ENCODE measurements at places on chromosomes 7 and 10.

DNA sequence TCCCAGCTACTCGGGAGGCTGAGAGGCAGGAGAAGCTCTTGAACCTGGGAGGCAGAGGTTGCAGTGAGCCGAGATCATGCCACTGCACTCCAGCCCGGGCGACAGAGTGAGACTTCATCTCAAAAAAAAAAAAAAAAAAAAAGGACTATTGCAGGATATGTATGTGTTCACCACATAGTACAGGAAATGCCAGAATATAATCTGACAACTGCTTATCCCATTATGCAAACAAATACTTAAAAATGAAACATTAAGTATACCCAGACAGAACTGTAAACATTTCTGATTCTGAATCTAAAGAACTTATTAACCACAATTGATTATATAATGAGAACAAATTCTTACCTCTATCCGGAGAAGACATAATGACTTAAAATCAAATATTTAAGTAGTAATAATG lies 18.7 kb downstream of the DKK1 start:
- H3K4me1 ChIP-seq, result no peaks in the 10 kb centered on the region
- no peak for DNase-seq
- H3K4me3 ChIP-seq, result no peak overlapping the region
- no peaks in the 10 kb centered on the region for H3K27me3 ChIP-seq

- H3K36me3 ChIP-seq, result no peaks in the 10 kb centered on the region
- H3K4me3 ChIP-seq, result no peak overlapping the region
- DNase-seq, result no peak
- H3K4me1 ChIP-seq, result no peaks in the 10 kb centered on the region
- H3K27ac ChIP-seq, result no peak overlapping the region
These were observed 18.1 kb downstream of the CEP55 start for GRCh38 chr10:93514521-93514920.

DNA sequence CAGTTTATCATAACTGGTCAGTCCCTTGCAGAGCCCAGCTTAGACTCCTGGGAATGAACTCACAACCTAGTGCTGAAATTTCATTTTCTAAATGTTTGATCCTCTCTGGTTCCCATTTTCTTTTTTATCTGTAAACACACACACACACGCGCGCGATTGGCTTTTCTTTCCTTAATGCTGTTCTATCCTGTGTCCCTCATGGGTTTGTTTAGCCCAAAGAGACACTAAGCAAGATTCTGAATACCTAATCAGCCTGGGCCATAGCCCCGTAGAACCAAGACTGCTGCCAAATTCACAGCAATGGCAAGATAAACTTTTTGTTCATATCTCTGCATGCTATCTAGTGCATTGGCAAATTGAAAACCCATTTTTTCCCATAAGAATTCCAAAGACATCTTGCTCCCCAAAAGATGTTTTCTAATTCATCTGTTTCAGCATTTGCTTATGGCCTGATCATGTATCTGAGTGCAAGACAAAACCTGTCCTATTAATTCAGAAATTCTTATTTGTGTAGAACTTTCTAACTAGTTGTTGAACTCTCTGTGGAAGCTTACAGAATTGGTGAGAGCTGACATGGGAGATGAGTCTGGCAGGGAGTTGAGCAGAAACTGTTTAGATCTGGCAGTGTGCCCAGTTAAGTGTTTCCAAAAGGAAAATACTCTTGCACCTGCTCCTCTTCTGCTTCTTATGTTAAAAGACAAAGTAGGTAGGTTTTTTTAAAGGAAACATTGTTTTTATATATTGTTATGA lies 1.8 kb upstream of the IFIT1 start:
- H3K27ac ChIP-seq, result no peak overlapping the region
- no peak for DNase-seq
- H3K4me3 ChIP-seq, result no peak overlapping the region
- no peaks in the 10 kb centered on the region for H3K27me3 ChIP-seq

GRCh38 chr7:50641442-50642405 lies 76.5 kb upstream of the DDC start:
- no peaks in the 10 kb centered on the region for H3K36me3 ChIP-seq
- no peak overlapping the region for H3K27ac ChIP-seq
- no peaks in the 10 kb centered on the region for H3K4me1 ChIP-seq
- H3K4me3 ChIP-seq, result no peak overlapping the region
- DNase-seq, result no peak
- H3K27me3 ChIP-seq, result no peaks in the 10 kb centered on the region

DNA sequence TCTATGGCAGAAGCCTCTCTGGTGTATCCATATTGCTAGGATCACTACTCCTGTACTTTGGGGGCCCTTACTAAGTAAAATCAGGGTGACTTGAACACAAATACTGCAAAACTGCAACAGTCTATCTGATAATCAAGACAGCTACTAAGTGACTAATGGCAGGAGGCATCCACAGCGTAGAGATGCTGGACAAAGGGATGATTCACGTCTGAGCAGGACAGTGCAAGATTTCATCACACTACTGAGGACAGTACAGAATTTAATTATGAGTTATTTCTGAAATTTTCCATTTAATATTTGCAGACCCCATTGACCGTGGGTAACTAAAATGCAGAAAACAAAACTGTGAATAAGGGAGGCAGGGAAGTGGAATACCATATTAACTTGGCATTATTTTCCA lies 10.4 kb downstream of the CUL2 start:
- DNase-seq, result no peak
- no peaks in the 10 kb centered on the region for H3K4me1 ChIP-seq
- no peaks in the 10 kb centered on the region for H3K36me3 ChIP-seq
- no peak overlapping the region for H3K4me3 ChIP-seq

DNA sequence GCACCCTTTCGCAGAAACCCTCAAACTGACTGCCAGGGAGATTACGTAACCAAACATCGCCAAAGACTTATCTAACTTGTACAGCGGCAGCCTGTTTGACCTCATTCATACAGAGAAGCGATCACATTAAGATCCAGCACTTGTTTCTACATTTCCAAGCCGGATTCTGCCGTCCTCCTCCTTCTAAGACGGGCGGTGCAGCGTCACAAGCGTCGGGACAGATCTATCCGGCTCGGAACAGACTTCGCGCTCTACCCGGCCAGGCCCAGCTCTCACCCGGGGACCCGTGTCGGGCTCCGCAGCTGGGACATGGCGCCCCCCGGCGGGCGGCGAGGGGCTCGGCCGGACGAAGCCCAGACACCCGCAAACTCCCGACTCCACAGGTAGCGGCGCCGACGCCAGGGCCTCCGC lies 373 bp downstream of the H2AZ2 start:
- H3K27me3 ChIP-seq, result no peaks in the 10 kb centered on the region
- peaks cover 4% of the 10 kb centered on the region for H3K4me1 ChIP-seq
- H3K27ac ChIP-seq, result peak overlapping the region; percentile 99
- DNase-seq, result peak; percentile 88
- peak overlapping the region; percentile 51 for H3K4me3 ChIP-seq

DNA sequence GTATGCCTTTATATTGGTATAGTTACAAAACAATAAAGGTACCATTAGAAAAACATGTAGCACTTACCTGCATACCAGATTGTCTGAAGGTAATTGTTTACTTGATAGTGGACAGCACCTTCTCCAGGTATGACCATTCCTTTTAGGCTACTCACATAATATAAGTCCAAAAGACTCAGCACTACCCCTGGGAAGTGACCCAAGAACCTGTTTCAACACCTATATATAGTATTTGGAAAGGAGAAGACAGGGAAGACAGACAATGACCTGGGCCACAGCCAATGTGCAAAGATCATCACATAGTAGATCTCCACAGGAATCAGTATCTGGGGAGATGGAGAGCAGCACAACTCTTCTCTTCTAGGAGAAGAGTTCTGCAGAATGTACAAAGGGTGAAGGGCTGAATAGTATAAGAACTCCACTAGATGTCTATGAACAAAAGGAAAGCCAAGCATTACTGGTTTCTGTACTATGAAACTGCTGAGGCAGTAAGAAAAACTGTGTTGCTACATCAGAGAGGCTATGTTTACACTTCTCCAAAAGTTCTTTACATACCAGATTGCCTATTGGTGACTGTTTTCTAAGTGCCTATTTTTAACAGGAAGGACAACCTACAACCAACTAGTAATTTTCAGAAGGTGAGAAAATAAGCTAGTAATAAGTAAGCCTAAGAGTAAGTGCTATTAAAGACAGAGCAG lies 159.2 kb downstream of the BTAF1 start:
- H3K36me3 ChIP-seq, result no peaks in the 10 kb centered on the region
- no peak overlapping the region for H3K4me3 ChIP-seq
- no peak overlapping the region for H3K27ac ChIP-seq
- no peaks in the 10 kb centered on the region for H3K4me1 ChIP-seq
- no peak for DNase-seq

GRCh38 chr7:387132-388022 lies 97.4 kb downstream of the FOXL3 start:
- no peak overlapping the region for H3K27ac ChIP-seq
- DNase-seq, result peak; percentile 50
- no peaks in the 10 kb centered on the region for H3K36me3 ChIP-seq
- no peaks in the 10 kb centered on the region for H3K4me1 ChIP-seq
- H3K4me3 ChIP-seq, result no peak overlapping the region

GRCh38 chr7:82224529-82224928 lies 219.0 kb downstream of the CACNA2D1 start:
- no peaks in the 10 kb centered on the region for H3K27me3 ChIP-seq
- H3K27ac ChIP-seq, result no peak overlapping the region
- DNase-seq, result no peak
- no peak overlapping the region for H3K4me3 ChIP-seq
- H3K36me3 ChIP-seq, result no peaks in the 10 kb centered on the region

- H3K27ac ChIP-seq, result no peak overlapping the region
- no peaks in the 10 kb centered on the region for H3K4me1 ChIP-seq
- no peak for DNase-seq
- no peaks in the 10 kb centered on the region for H3K36me3 ChIP-seq
These were observed 37.7 kb downstream of the EBF3 start for GRCh38 chr10:129926066-129927055.

DNA sequence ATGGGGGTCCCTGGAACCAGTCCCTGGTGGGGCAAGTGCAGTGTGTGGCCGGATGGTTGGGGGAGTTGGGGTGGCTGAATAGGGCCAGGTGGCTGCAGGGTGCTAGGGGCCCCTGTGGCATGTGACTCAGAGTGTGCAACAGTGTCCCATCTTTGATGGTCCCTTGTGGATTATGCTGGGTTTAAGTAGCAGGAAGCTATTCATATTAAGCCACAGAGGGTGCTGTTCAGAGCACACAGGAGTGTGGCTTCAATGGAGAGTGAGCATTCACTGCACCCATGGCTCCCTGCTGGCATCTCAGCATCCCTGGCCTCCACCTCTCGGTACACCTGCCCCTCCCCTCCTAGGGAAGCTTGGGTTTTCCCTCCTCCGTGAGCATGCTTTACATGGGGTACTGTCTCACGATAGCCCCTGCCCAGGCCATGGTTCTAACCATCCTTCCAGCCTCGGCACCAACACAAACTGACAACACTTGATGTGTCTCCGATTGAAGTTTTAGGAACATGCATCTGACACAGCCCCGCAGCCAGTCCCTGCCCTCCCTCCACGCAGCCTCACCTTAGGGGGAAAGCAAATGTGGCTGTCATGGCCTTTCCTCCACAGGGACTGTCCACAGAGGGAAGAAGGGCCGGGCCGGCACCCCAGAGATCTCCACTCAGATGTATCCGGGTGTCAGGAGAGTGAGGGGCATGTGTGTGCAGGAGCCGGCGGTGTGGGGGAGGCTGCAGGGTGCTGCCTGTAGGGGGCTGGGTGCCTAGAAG lies 30.4 kb upstream of the PPIF start:
- no peaks in the 10 kb centered on the region for H3K4me1 ChIP-seq
- H3K27me3 ChIP-seq, result no peaks in the 10 kb centered on the region
- H3K36me3 ChIP-seq, result peaks cover 4% of the 10 kb centered on the region

DNA sequence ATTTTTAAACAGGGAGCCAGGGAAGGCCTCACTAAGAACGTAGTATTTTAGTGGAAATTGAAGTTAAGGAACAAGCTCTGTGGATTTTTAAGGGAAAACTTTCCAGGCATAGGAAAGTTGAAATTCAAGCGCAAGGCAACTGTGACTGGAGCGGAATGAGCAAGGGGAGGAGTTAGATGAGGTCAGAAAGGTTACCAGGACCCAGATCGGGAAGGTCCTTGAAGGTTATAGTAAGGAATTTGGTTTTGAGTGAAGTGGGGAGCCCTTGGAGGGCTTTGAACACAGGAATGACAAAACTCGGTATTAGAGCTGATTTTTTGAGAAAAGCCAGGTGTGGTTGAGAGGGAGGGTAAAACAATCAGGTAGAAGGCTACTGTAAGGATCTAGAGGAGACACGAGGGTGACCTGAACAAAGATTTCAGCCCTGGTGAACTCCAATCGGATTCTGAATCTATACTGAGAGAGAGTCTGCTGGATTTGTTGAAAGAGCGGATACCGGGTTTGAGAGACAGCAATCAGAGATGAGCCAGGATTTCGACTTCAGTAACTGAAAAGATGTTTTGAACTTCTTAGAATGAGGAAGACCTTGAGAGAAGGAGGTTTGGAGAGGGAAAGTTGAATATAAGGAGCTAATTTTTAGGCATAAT lies 1013.9 kb downstream of the NRG3 start:
- no peaks in the 10 kb centered on the region for H3K27me3 ChIP-seq
- H3K4me3 ChIP-seq, result no peak overlapping the region
- DNase-seq, result no peak
- H3K4me1 ChIP-seq, result no peaks in the 10 kb centered on the region

GRCh38 chr10:14384116-14384730 lies 53.5 kb upstream of the FRMD4A start:
- no peak overlapping the region for H3K27ac ChIP-seq
- no peak for DNase-seq
- no peaks in the 10 kb centered on the region for H3K36me3 ChIP-seq
- H3K27me3 ChIP-seq, result peaks cover 12% of the 10 kb centered on the region
- H3K4me1 ChIP-seq, result no peaks in the 10 kb centered on the region

- no peaks in the 10 kb centered on the region for H3K27me3 ChIP-seq
- H3K4me1 ChIP-seq, result no peaks in the 10 kb centered on the region
- no peak overlapping the region for H3K4me3 ChIP-seq
These were observed 5.2 kb downstream of the RBP3 start for GRCh38 chr10:47353351-47353750.

DNA sequence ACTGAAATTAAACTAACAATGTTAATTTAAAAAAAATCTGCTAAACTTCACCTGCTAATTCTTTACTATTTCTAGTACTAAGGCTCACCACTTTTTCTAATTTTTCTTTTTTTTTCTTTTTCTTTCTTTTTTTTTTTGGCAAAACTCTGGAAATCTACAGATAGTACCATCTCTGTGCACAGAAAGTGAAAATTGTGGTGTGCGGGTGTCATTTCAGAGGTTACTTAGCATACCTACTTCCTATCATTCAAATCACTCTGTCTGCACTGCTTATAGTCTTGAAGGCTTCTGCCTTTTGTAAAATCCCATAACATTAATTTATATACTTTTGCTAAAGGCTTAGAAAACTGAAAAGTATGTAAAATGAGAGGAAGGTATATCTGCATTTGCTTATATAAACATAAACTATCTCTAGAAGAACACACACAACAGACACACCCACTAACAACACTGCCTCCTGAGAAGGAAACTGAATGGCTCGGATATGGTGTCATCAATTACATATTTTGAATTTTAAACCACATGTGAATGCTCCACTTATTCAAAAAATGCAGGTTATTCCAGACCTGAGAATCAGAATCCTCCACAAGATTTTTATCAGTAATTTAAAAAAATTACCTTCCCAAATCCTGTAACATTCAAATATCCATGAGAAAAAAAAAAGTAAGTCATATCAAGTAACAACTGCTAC lies 229.5 kb downstream of the PARD3 start:
- no peaks in the 10 kb centered on the region for H3K27me3 ChIP-seq
- H3K4me3 ChIP-seq, result no peak overlapping the region
- H3K36me3 ChIP-seq, result no peaks in the 10 kb centered on the region
- H3K27ac ChIP-seq, result no peak overlapping the region
- DNase-seq, result no peak
